ENCODE measurements at places on chromosomes 11 and 22.

GRCh38 chr11:13674799-13675509 lies 6.5 kb downstream of the FAR1 start:
- no peak for DNase-seq

DNA sequence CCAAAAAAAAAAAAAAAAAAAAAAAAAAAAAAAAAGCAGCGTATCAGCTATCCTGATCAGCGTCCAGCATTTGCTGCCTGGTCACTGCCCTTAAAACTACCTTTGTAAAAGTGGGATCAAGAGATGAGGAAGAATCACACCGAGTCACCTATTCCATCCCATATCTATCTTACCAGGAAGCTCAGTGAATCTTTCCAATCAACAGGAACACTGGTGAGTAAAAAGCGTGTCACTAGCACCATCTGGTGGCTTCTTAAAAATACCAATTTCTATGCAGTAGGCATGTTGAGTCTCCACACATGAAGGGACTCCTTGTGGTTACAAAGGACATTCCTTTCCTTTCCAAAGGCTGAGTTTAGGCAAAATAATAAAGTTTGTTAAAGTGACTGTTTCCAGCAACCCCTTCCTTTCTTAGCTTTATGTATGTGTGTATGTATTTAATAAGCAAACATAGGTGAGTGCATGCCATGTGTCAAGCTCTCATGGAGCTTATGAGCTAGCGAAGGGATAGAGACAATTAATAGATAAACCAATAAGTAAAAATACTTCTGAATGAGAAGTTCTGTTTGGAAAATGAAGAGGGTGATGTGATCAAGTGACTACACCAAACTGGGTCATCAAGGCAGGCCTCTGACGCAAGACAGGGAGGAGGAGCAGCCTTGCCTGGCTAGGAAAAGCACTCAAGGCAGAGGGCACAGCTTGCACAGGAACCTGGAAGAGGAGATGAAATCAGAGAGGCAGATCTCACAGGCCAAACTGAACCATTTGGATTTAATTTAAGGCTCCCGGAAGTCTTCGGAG lies 13.9 kb upstream of the TP53AIP1 start:
- DNase-seq, result peak; percentile 14

DNA sequence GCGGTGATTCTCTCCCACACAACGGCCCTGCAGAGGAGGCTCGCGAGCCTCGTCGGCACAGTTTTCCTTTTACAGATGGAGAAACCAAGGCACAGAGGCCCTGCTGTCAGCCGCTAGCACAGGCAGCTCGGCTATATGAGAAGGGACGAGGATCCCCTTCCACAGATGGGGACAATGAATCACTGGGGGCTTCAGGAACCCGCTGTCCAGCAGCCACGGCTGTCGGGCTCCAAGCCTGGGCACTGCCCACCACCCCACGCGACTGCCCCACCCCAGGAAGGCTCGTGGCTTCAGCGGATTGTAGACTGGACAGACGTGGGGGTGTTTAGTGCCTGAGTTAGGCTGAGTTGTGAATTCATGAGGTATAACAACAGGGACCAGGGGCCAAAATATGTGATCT lies 17.2 kb upstream of the FGF3 start:
- DNase-seq, result no peak

- DNase-seq, result no peak
These were observed 39.7 kb upstream of the AKIP1 start for GRCh38 chr11:8871171-8871775.

DNA sequence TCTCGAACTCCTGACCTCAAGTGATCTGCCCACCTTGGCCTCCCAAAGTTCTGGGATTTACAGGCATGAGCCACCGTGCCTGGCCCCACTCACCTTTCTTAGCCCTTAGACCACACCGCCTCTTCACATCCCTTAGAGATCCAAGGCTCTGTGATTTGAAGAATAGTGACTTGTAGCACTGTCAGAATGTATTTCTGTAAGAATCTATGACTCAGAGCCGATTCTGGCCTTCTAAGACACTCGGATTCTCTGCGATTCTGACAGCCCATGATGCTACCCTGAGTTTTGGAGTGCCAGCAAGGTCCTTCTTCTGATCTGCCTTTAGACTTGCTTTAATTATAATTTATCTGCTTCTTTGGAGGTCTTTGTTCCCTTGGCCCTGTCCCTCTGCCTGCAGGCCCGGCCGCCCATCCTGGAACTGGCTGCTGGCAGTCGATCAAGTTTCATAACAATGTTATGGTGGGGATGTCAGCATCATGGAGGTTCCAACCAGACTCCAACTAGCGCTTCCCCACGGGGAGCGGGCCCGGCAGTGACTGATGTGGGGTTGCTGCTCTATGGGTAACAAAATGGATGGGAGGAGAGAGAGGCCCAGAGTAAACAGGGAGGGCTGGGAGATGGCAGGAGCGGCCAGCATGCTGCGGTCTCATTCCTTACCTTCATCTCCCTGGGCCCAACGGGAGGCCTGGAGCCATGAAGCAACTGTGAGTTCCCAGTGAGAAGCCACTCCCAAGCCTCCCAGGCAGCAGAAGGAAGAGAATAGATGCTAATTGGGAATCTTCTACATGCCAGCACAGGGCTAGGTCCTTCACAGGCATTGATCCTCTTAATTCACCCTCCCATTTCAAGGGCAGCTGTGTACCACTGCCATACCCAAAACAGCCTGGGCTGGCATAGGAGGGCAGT lies 55.7 kb upstream of the RASD2 start:
- no peak for DNase-seq

GRCh38 chr11:33674035-33674814 lies 26.4 kb downstream of the C11orf91 start:
- no peak for DNase-seq

- DNase-seq, result no peak
These were observed 45.3 kb upstream of the RTL6 start for GRCh38 chr22:44543362-44543761.

GRCh38 chr22:38115423-38116205 lies 5.1 kb upstream of the BAIAP2L2 start:
- no peak for DNase-seq

DNA sequence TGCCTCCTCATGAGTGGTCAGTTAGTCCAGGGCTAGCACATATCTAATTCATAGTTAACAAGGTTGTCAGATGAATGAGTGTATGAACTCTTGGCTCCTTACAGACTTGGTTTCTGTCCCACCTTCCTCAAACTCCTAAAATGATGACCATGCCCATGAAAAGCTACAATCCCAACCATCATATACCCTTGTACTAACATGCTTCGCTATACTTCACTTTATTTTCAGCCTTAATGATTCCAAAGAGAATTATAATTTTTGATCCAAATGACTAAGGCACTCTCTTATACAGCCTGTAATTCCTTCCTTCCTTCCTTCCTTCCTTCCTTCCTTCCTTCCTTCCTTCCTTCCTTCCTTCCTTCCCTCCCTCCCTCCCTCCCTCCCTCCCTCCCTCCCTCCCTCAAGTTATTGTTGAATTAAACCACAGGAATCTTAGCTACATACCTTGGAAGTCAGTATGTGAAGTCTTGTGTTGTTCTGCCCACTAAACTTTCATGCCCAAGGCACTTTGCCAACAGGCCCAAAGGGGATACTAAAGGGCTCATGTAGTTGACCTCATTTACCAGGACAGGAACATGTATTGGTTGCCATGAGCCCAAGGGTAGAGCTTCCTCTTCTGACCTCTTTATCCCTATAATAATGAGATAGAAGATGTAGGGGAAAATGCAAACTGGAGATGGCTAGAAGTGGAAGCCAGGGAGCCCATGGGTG lies 37.4 kb downstream of the CALCA start:
- no peak for DNase-seq

DNA sequence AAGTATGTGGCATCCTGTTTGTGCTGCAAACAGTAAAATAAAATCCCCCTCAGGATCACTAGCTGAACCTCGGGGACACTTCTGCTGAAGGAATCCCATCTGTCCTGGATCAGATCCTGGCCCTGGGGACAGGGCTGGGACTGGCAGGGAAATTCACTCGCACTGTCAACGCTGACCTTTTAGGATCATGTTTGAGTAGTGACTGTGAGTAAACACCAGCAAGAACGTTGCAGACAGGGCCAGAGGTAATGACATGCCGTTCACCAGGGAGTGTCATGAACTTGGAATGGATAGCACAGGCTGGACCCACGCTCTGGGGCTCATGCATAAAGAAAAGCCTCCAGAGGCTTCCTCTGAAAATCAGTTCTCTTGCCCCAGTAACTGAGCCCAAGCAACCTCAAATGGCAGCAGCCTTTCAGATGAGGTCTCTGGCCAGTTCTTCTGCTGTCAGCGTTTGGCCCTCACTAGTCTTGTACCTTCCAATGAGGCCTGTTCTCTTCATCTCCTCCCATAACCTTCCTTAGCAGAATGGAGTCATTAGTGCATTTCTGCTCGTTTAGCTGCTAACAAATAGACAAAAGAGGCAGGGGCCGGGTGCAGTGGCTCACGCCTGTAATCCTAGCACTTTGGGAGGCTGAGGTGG lies 51.0 kb upstream of the BARX2 start:
- no peak for DNase-seq

DNA sequence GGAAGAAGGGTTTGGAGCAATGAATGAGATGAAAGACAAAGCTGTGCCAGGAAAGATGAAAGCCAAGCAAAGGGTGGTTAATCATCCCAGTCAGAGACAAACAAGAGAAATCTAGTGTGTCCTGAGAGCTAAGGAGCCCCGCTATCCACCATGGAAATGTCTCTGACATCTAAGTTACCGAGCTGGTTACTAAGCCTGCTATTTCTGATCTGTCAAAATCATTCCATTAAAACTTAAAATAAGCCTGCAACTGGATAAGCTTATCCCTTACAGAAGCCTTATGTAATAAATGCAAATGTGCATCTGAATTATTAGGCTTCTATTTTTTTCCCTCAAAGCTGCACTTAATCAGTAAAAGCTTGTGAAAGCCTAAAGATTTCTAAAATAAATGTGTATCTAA lies 22.1 kb upstream of the SESN3 start:
- DNase-seq, result no peak

- DNase-seq, result no peak
These were observed 248.5 kb downstream of the ETS1 start for GRCh38 chr11:128338811-128339210.

DNA sequence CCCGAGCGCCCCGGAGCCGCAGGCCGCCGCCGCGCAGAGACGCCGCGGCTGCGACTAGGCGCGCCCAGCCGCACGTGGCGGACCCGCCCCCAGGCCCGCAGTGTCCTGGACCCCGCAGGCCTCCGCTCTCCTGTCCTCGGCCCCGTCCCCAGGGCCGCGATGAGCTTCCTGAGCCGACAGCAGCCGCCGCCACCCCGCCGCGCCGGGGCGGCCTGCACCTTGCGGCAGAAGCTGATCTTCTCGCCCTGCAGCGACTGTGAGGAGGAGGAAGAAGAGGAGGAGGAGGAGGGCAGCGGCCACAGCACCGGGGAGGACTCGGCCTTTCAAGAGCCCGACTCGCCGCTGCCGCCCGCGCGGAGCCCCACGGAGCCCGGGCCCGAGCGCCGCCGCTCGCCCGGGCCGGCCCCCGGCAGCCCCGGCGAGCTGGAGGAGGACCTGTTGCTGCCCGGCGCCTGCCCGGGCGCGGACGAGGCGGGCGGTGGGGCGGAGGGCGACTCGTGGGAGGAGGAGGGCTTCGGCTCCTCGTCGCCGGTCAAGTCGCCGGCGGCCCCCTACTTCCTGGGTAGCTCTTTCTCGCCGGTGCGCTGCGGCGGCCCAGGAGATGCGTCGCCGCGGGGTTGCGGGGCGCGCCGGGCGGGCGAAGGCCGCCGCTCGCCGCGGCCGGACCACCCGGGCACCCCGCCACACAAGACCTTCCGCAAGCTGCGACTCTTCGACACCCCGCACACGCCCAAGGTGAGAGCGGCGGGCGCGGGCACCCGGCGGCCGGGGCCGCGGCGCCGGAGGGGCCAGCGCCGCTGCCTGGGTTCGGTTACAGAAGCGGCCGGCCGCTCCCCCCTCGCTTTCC lies 528 bp downstream of the WEE1 start:
- DNase-seq, result peak; percentile 43

DNA sequence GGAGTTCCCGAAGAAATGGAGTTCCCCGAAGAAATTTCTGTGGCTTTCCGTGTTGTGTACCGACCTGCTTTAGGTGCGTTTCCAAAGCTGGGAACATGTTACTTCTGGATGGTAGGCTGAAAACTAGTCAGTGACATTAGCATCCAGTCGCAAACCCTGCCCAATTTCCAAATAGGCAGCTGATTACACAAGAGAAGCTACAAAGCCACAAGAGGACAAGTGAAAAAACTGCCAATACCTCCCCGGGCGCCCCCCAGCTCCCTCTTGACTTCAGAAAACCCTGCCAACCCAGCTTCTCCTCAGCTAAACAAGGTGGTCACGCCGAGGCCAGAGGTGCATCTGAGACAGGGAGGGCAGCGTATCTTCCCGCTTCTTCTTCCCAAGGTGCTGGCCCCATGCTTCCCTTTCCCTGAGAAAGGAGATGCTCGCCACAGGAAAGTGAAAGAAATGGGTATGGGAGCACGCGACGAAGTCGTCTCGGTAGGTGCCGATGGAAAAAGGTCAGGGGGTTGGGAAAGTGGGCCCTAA lies 551 bp downstream of the AGBL2 start:
- DNase-seq, result peak; percentile 21

- no peak for DNase-seq
These were observed at the start of gene SCGB1D2 for GRCh38 chr11:62242021-62242420. SCGB1D2 (plus strand) TSS chr11:62242239; CDS start chr11:62242308, 69 bp downstream.

GRCh38 chr22:19060356-19061009 lies 61.7 kb downstream of the DGCR2 start:
- no peak for DNase-seq

- DNase-seq, result no peak
These were observed 182.6 kb downstream of the ST3GAL4 start for GRCh38 chr11:126538071-126538470.

GRCh38 chr22:37157516-37158285 lies 8.0 kb upstream of the IL2RB start:
- DNase-seq, result no peak

- DNase-seq, result no peak
These were observed 37.8 kb downstream of the RPL27A start for GRCh38 chr11:8720352-8720751.

- DNase-seq, result no peak
These were observed 747.3 kb upstream of the TENM4 start for GRCh38 chr11:80188076-80188627.

- no peak for DNase-seq
These were observed 187.6 kb upstream of the ANO3 start for GRCh38 chr11:26144291-26144690.

DNA sequence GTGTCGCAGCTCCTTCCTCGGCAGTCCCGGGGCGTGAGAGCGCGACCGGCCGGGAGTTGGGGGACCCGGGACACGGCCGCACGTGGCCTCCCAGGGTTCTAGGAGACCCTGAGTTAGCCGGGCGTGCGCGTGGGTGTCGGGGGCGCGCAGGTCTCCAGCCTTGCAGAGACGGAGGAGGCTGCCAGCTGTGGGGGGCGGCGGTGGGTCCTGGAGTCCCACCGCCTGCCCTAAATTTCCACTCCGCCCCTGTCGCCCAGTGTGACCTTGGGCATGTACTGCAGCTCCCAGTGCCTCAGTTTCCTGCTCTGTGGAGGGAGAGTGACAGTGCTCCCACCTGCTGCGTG lies 18.8 kb downstream of the RRP7A start:
- DNase-seq, result no peak

DNA sequence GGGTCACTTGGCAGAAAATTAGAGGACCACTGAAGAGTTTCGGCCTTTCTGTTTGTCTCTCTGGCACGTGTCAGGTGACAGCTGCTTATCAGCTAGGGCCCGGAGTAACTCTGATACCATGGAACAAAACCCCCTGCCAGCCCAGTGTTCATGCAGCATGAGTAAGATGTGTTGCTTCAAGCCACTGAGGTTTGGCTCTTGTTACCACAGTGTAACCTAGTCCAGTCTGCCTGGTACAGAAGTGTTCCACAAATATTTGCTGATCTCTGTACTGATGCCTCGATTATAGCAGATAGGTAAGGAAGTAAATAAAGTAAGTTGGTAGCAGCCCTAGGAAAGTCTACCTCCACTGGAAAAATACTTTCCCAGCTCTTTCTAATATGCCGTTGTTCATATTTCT lies 20.5 kb upstream of the ETS1 start:
- DNase-seq, result no peak
